ENCODE measurements at places on chromosomes 5 and 9.

GRCh38 chr5:125316915-125317535 lies 570.6 kb upstream of the ZNF608 start:
- DNase-seq, result no peak

GRCh38 chr5:92019376-92019990 lies 636.4 kb upstream of the ARRDC3 start:
- DNase-seq, result no peak

GRCh38 chr9:93562157-93562556 lies 14.2 kb upstream of the PHF2 start:
- no peak for DNase-seq

GRCh38 chr9:136538599-136539426 lies 7.0 kb downstream of the NOTCH1 start:
- no peak for DNase-seq

- DNase-seq, result peak; percentile 20
Observed at GRCh38 chr9:98860871-98861293, 53.4 kb downstream of the GALNT12 start.

DNA sequence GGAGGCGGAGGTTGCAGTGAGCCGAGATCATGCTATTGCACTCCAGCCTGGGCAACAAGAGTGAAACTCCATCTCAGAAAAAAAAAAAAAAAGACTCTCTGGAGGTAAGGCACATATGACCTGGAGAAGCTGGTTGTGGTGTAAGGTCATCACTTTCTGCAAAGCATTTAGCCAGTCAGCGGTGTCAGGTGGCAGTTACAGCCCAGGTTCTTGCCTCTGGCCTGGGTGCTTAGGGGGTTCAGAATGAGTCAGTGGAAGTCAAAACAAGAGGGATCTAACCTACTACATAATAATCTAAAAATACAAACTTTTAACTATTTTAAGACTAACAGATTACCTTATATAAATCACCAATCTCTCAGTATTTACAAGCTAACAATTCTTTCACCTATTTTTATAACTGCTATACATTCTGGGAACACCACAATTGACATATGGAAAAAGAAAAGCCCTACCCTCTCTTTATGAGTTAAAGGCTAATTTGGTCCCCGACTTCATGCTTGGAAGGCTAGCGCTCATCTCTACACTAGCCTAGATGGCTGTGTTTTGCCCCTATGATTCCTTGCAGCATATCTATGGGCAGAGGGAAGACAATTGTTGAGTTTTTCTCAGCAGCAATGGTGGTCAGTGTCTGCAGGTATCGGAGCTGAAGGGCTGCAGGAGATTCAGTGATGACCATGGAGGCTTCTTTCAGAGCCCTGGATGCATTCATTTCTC lies 29.2 kb downstream of the STOM start:
- no peak for DNase-seq

- DNase-seq, result no peak
Observed at GRCh38 chr9:129264388-129264787, 86.3 kb upstream of the IER5L start.

- no peak for DNase-seq
Observed at GRCh38 chr5:78287833-78288232, 6.7 kb downstream of the AP3B1 start.

GRCh38 chr9:126354887-126355770 lies 28.5 kb downstream of the MVB12B start:
- no peak for DNase-seq

GRCh38 chr9:18493451-18493993 lies 19.6 kb downstream of the ADAMTSL1 start:
- DNase-seq, result no peak

GRCh38 chr5:87898574-87898973 lies 370.1 kb downstream of the TMEM161B start:
- no peak for DNase-seq

DNA sequence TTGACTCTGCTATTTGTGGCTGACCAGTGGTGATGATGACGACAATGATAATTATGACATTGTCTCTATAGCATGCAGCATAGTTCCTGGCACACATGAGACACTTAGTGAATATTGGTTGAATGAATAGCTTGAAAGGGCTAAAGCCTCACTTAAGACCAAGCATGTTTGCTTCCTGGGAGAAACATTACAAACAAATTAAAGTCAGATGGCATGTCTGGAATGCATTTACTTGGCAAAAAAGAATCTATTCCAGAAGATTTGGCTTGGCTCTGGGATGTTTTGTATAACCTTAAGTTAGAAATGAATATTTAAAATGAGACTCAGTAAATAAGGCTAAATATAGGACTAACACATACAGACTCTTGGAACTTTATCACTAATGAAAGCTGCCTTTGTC lies 21.6 kb downstream of the GAS1 start:
- no peak for DNase-seq

DNA sequence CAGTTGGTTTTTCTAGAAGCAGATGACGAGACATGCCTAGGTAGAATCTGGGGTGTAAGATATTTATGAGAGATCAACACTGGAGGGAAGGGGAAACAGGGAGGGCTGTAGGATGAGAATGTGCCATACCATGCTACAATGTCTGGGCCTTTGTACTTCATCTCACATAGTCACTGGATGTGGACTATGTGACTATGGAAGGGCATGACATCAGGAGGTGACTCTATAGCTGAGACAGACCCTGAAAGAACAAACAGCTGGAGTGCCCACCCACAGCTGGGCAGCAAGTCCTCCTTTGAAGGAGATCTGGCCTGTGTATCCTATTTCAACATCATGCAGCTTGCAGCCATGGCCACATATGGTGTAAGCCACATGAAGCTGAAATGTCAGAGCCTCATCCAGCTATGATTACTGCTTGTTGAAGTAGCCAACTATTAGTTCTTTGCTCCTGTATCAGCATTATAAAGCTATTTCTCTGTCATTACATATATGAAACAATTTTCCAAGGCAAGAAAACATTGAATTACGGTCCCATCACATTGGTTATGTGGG lies 46.2 kb upstream of the KIF2A start:
- no peak for DNase-seq

DNA sequence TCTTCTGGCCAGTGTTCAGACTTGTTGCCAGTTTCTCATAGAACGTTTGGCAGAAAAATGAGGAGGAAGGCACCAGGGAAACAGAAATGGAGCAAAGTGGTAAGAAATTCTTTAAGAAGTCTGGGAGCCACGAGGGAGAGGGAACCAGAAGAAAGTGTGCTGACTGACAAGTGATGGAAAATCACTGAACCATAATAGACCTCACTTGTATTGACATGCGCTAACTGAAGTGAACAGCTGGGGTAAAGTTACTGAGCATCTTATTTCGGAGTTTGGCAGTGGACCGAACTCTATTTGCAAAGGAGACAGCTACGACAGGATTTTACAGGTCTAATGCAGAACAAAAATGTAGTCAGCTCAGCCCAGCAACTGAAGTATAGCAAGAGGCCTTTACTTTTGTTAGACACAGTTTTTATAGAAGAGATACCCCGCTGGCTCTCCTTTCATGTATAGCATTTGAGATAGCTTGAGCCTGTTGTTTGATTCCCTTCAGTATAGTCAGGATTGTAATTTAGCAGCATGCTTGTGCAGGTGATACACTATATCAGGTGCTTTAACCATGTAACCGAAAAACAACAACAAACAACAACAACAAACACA lies 53.6 kb downstream of the HMHB1 start:
- DNase-seq, result no peak

DNA sequence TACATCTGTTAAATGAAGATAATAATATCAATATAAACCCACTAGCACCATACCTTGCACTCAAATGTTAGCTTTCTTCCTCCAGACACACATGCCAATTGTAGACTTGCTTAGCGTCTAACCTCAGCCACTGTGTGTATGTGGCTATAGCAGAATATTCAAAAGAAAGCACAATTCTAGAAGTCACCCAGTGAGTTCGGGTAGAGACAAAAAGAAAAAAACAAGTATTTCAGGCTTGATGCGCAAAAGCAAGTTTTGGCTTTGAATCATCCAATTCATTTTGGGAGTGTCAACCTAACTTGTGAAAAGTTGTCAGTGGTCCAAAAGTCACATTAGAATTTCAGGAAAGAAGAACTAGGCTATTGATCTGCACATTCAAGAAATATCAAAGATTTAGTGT lies 167.4 kb downstream of the PRELID2 start:
- DNase-seq, result no peak

GRCh38 chr9:115640887-115641286 lies 512.7 kb upstream of the PAPPA start:
- no peak for DNase-seq

- DNase-seq, result peak; percentile 25
Observed at GRCh38 chr9:137453643-137454081, 5.5 kb downstream of the NSMF start.

Measured in T1000 (cell line).